Urinary bladder (tissue), 4 donors: ENCODE measurements at places on chromosomes 2 and 18. TPM values are rescaled to one million over a fixed set of nuclear protein-coding genes. Genes with fewer than 3 reads are reported as not detected.

DNA sequence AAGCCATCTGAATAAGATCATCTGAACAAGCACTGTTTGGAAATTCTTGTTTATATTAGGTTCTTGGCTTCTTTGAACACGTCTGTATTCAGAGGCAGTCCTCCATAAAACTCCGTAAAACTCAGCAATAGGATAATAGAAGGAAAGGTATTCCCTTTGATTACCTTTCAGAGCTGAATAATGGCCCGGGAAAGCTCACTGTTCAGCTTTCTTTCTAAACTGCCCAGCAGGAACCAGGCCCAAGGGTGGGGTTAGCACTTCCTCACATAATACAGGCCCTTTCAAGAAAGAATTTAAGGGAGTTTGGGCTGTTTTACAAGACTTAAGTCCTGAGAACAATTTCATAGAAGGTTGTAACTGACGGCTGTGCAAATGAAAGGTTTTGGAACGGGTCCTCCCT, 72.2 kb upstream of the PHLPP1 start:
- DNase-seq: no peak

DNA sequence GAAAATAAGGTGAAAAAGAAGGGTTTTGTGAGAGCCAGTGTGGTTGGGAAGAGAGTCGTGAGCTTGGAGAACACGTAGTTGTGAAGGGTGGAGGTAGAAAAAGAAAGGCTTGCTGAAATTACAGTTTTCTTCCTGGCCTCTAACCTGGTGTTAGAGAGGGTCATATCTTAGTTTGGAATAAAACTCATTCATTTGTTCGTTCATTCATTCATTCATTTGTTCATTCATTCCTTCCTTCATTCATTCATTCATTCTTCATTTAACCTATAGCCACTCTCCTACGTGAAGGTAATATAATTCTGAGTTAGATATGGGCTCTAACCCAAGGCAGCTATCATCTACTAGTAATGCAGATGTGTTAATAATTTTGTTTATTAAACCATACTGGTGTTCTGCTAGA, 111.8 kb upstream of the ZNF521 start:
- no peak for DNase-seq

DNA sequence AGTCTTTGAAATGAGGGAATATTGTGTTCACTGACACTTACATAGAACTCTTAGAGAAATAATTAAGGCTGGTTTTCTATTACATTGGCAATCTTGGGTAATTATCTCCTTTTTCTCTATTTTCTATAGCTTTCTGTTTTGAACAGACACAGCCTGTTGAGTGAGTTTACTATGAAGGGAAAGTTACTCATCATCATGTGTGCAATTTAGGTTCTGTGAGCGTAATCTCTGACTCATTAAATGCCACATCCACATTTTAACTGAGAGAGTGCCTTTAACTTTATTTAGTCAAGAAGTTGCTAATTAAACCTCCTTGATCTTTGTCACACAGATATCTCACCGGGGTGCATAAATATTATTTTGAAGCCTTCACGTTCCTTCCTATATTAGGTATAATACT, 174.0 kb upstream of the SLC8A1 start:
- no peak for DNase-seq

The CMPK2 gene
- polyA plus RNA-seq: 3.6 TPM

DNA sequence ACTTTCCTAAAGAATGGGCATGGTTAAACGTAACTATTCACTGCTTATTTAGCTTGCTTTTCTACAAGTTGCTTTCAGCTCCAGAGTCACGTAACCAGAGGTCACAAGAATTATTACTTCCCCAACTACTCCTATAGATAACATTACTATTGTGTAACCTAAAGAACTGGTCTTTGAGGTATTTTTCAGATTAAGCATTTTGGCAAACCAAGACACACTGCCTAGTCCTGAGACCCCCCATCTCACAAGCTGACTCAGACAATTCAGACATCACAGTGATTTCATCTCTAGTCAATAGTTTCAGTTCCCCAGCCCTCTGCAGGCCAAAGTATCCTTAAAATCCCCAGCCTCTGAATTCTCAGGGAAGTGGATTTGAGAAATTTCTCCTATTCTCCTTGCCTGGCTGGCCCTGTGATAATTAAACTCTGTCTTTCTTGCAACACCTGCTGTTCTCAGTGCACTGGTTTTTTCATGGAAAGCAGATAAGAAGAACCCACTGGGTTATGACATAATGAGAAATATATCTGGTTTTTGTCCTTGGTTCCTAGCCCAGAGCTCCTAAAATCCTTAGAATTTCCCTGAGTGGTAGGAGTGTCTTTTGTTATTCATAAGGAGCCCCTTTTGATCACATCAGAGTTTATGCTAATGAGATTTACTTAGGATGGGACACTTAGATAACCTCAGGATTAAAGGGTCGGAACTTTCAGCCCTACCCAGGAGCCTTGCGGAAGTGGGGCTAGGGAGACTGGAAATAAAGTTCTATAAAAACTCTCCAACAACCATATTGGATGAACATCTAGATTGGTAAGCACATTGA, 1310.8 kb upstream of the CHAC2 start:
- DNase-seq: no peak

GRCh38 chr2:10324095-10324832, 21.6 kb downstream of the HPCAL1 start:
- no peak for DNase-seq
